ENCODE measurements at places on chromosomes 12 and 14.

- no peak for DNase-seq
These were observed 1.1 kb downstream of the CNIH1 start for GRCh38 chr14:54440037-54440436.

DNA sequence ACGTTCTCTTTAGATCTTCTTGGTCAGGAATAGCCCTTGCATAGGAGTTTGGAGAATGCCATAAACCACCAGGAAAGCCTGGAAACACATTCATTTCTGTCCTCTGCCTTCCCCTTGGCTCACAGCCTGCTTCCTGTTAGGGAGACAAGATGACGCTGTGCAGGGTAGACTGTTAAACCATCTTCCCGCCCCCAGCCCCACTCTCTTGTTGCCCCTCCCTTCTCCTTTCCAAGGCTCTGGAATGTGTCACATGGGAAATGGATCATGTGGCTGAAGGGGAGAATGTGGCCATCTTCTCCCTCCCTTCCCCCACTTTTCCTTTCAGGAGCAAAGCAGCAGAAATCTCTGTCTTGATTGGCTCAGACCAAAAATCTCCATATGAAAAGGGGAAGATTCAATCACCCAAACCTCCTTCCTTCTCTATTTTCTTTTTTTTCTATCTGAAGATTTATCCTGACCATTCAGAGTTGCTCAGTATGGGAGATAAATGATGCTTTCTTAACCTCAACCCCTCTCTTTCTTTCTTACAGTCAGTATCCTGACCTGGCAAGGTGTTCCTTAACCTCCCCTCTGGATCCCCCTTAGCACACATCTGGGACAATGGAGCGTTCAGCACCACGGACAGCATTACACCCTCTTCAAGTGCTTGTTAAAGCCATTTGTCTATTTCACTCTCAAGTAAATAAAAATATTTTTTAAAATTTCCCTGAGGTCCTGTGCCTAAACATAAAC, 11.4 kb downstream of the GPR19 start:
- DNase-seq: peak; percentile 41

GRCh38 chr12:52058631-52059361, 7.6 kb downstream of the NR4A1 start:
- no peak for DNase-seq

- no peak for DNase-seq
These were observed 56.8 kb downstream of the SPPL3 start for GRCh38 chr12:120847392-120847791.

DNA sequence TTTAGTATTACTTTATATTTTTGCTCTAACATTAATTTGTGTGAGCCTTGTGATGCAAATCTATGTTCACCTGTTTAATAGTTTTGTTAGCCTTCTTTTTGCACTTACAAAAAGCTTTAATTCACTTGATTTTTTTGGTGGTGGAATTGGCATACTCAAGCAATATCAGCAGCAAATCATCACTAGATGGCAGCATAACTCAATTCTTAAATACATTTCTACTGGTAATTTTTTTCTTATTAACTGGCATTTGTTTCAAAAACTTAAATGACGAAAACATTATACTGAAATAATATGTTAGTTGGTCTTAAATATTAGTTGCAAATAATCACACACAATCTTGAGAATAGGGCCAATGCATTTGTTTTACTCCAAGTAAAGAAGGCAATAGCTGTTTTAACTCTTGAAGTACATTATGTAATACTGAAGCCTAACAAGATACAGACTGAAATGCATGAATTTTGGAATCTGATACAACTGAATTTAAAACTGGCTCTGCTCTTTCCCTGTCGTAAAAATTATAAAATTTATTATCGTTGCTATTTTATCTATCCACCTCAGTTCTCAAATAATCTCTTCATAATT, 151.5 kb downstream of the ATXN7L3B start:
- DNase-seq: no peak

GRCh38 chr12:12088147-12088546, 17.4 kb downstream of the BCL2L14 start:
- no peak for DNase-seq

GRCh38 chr12:104764225-104765091, 193.6 kb downstream of the SLC41A2 start:
- DNase-seq: no peak

DNA sequence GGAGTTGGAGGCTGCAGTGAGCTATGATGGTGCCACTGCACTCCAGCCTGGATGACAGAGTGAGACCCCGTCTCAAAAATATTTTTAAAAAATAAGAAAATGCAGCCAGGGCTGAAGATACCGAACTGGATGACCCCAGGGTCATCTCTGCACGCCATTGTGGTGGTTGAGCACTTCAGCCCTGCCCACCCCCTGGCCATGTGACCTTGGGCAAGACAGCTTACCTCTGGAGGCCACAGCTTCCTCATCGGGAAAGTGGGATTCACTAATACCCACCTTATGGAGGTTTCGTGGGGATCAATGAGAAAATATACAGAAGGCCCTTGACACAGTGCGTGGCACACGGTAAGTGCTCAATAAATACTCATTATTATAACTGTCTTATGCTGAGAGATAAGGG, 25.5 kb downstream of the MVK start:
- DNase-seq: no peak

- no peak for DNase-seq
These were observed 1.9 kb upstream of the RAB35 start for GRCh38 chr12:120118321-120119061.

DNA sequence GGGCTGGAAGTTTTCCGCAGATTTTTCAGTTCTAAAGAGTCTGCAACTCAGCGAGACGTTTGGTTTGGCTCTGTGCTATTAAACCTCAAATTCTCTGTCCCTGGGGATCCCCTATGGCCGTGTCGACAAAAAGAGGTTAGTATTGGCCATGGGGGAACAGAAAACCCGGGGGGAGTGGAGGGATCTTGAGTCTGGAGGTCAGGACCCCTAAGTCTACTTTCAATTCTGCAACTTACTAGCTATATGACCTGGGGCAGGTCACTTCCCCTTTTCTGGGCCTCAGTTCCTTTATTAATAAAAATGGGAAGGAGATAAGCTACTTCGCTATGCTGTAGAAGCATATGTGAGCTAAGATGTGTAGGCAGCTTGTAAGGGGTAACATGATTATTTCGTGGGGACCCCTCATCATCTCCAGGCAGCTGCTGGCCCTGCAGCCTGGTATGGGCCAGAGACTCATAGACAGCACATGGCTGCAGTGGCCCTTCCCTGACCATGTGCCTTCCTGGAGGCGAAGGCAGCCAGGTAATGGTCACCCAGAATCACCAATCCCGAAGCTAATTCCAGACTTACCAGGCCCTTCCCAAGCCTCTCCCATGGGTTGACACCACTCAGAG, 8.6 kb downstream of the ASB2 start:
- DNase-seq: no peak

GRCh38 chr14:75456069-75456996, 28.5 kb downstream of the JDP2 start:
- DNase-seq: no peak

DNA sequence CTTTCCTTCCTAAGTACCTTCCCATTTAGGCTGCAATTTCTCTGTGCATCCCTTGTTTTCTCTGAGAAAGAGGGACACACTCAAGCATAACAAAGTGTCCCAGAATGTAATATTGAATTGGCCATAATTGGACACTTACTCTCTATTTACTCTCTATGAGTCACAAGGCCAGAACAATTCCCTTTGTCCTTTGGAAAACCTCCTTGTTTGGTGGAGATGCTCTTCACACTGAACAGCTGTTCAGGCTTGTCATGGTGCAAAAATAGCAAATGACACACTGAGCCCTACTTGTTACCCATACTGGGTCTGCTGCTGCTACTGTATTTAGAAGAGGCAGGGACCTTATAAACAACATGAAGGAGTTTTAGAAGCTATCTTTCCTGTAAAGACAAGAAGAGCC, 1590.5 kb upstream of the TMEM132C start:
- DNase-seq: peak; percentile 74

Measured in NCI-H510A (cell line).